ENCODE measurements at places on chromosomes 13 and 19.

- DNase-seq: no peak
Observed at GRCh38 chr13:60412909-60413616, 16.0 kb downstream of the TDRD3 start.

GRCh38 chr19:412356-413355 lies 3.7 kb upstream of the C2CD4C start:
- no peak for DNase-seq

- no peak for DNase-seq
Observed at GRCh38 chr19:17942582-17943273, 9.9 kb downstream of the CCDC124 start.

DNA sequence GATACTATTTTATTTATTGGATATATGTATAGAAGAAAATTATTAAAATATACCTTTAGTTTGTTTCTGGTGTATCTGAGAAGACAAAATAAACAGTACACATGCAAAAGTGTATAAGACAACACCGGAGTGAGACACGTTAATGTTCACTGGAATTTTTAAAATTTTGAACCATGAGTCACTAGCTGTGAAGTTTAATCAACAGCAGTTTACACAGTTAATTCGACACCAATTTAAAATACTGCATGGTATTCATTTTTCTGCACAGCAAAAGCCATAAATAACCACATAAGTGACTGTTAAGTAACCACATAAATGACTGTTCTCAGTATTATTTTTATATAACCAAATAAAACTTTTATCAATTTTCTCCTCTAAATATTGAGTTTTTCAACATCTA lies 418.7 kb upstream of the NBEA start:
- DNase-seq: no peak

GRCh38 chr13:19618977-19619376 lies 14.5 kb upstream of the MPHOSPH8 start:
- DNase-seq: no peak

DNA sequence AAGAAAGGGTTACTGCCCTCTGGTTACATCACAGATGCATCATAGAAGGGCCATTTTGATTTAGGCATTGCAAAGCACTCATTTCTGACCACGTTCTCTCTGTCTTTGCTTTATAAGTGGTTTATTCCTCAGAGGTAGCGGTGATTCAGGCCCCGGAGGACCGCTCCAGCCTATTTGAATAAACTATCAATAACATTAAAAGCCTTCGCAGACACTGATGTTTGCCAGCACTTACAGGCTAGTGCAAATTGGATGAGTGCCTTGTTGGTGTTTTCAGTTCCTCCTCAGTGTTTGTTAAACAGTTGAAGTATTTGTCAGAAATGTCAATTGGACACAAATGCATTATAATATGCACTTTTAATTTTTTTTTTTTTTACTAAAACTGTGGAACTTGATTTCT lies 120.2 kb downstream of the RXFP2 start:
- DNase-seq: no peak

GRCh38 chr19:51735759-51736449 lies 12.1 kb upstream of the HAS1 start:
- DNase-seq: no peak

DNA sequence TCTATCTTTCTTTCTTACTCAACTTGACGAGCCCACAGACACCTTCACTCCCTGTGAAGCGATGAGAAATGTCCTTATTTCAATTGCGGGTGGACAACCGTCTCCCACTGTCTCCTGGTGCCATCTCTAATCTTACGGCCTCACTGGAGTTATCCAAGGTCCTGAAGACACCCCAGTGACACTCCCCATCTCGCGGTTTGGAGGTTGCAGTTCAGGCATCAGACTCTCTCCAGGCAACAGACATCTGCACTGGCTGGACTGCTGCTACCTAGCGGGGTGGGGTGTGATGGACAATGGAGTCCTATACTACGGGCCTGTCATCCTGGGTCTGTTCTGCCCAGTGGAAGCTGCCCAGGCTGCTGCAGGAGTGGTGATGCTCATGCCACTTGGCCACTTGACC lies 18.3 kb upstream of the IRS2 start:
- DNase-seq: no peak

DNA sequence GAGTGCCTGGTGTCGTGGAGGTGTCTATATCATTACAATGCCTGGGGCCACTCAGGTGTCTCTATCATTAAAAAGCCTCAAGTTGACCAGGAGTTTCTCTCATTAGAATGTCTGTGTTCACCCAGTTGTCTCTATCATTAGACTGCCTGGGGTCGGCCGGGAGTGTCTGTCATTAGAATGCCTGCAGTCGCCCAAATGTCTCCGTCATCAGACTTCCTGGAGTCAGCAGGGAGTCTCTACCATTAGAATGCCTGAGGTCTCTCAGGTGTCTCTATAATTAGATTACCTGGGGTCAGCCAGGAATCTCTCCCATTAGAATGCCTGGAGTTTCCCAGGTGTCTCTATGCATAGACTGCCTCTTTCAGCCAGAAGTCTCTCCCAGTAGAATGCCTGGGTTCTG lies 1477.6 kb downstream of the UQCRFS1 start:
- no peak for DNase-seq

GRCh38 chr19:23002690-23003422 lies at the start of gene ZNF728:
ZNF728 (minus strand) TSS chr19:23003176; CDS start chr19:23003030, 146 bp downstream.
- DNase-seq: no peak

DNA sequence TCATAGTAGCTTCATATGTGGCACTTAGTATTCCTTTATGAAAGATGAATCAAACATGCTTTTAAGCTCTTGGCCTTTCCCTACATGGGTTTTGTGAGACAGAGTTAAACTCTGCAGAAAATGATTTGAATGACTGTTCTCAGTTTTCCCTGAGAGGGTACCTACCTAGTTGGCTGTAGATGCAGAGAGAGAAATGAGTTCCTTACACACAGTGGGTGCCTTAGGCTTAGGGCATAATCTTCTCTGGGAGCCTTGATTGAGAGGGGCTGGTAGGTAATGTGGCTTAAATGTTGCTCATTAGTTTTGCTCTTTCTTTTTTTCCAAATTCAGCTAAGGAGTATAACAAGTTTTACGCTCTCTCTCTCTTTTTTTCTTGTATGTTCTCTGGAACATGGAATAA lies 3.0 kb downstream of the URI1 start:
- no peak for DNase-seq

DNA sequence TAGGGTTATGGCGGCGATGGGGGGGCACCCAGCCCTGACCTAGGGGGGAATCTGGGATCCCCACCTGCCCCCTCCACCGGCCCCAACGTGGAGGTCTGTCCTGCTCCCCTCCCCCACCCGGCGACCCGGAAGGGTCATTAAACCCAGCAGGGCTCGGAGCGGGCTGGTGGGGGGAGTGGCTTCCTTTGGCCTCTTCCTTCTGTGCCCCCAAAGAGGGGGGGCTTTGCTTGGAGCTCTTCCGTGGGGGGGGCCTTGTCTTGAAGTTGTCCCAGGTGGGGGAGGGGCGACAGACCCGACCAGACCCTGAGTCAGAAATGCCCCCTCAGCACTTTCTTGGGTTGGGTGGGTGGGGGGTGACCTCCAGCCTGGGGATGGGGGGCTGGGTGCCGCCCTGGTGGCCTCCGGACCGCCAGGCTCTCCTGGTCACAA lies 1.5 kb downstream of the ARID3A start:
- no peak for DNase-seq

DNA sequence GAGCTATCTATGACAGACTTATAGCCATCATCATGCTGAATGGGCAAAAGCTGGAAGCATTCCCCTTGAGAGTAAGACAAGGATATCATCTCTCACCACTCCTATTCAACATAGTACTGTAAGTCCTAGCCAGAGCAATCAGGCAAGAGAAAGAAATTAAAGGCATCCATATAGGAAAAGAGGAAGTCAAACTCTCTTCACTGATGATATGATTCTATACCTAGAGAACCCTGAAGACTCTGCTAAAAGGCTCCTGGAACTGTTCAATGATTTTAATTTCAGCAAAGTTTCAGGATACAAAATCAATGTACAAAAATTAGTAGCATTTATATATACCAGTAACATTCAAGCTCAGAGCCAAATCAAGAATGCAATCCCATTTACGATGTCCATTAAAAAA lies 21.7 kb upstream of the C1QTNF9B start:
- no peak for DNase-seq

DNA sequence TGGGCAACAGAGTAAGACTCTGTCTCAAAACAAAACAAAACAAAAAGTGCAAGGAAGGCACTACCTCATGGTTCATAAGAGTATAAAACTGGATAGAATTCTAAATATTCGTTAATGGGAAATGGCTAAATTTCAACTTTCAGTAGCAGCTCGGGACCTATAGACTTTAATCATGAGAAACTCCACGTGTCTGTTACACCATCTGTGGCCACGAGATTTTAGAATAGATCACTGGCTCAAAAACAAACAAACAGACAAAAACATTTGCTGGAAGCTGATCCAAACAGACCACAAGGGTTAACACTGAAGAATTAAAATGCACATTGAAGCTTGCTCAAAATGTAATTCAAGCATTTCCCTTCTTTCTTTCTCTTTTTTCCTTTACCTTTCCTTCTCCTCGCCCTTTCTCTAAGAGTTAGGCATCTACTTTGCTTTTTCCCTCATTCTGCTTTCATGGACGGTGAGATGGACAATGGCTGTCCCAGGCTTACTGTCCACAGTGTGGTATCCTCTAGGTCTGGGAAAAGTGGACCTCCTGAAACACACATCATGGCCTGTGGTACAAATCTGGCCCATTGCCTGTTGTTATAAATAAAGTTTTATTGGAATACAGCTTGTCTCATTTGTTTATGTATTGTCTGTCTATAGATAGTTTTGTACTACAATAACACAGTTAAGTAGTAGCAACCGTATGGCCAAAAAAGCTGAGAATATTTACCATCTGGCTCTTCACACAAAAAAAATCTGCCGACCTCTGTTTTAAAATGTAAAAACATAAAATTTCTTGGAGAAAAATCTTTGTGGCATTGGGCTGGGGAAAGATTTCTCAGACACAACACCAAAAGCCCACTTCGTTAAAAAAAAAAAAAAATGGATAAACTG lies 10.3 kb downstream of the ELAVL1 start:
- no peak for DNase-seq

GRCh38 chr13:24747248-24748060 lies 16.5 kb upstream of the RNF17 start:
- DNase-seq: no peak

GRCh38 chr13:101730420-101731000 lies 278.0 kb downstream of the ITGBL1 start:
- no peak for DNase-seq

- no peak for DNase-seq
Observed at GRCh38 chr19:42159942-42160341, 27.7 kb upstream of the POU2F2 start.

GRCh38 chr19:40191836-40192646 lies 815 bp downstream of the MAP3K10 start:
- DNase-seq: no peak

GRCh38 chr13:79340490-79340889 lies 65.6 kb downstream of the RBM26 start:
- no peak for DNase-seq

- no peak for DNase-seq
Observed at GRCh38 chr19:3866910-3867638, 1.8 kb downstream of the ZFR2 start.

DNA sequence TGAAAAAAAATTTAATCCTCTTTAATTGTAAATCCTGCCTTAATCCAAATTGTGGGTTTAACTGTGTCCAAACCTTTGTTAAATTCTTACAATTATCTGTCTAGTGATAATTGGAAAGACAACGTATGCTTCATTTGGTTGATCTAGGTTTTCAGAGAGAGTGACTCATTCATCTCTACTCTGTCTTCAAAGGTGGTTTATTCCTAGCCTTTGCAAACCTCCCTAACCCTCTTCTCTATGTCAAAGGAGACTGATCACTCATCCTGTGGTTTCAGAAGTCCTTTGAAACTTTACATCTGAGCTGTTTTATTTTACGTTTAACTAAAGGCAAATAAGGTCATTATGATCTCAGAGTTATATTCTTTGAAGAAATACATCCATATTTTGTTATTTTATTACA lies 8.8 kb upstream of the OXGR1 start:
- DNase-seq: no peak

- no peak for DNase-seq
Observed at GRCh38 chr13:26448032-26448431, 109.5 kb upstream of the WASF3 start.

GRCh38 chr19:359653-359925 lies 15.0 kb upstream of the MIER2 start:
- no peak for DNase-seq

- no peak for DNase-seq
Observed at GRCh38 chr13:29125934-29126424, 305.8 kb downstream of the MTUS2 start.

- DNase-seq: peak; percentile 61
Observed at GRCh38 chr19:53192771-53193534, at the start of gene ZNF665. ZNF665 (minus strand) TSS chr19:53193358; CDS start chr19:53182898, 10,460 bp downstream.

DNA sequence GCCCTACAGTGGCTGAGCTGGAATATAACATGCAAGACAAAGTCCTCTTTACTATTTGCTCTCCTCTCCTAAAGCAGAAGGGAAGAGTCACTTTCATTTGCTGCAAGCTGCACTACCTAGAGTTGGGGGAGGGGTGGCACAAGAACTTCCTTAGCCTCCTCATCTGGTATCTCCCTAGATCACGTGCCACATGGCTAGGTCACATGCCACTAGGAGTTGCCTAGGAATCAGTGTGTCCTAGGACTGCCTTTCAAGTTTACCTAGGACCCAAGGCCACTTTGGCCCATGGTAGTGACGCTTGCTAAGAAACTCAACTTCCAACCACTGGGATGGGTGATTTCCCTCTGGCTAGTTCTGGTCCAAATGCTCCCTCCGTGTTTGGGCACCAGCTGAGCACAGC lies 625.2 kb downstream of the DIAPH3 start:
- DNase-seq: no peak

- no peak for DNase-seq
Observed at GRCh38 chr13:106591299-106591698, 23.4 kb upstream of the ARGLU1 start.

GRCh38 chr13:98173431-98174152 lies 3.5 kb downstream of the RNF113B start:
- no peak for DNase-seq

DNA sequence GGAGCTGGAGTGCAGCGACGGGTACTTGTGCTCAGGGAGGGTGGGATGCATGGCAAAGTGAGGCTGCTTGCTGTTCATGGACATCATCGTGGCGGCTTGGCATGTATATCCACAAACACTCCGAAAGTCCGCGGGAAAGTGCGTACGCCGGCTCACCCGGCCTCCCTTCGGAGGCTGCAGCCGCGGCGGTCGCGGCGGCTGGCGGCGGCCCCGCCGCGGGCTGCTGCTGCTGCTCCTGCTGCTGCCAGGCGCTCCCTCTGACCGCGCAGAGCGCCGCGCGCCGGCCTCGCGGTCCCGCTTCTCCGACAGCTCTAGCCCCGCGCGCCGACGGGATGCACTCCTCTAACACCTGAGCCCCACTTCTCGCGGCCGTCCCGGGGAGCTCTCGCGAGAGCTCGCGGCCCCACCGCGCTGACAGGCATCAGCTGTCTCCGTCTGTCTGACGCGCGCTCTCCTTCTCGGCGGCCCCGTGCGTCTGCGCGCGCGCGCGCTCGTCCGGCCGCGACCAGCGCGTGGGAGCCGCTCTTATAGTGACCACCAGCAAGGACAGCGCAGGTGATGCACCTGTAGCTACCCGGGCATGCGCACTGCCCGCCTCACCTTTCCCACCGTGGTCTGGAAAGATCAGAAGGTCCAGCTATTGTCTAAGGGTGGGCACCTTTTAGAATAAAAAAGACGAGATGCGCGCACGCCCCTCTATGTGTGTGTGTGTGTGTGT lies at the start of gene POU4F1:
TSS of gene POU4F1 (minus strand) at position 313 of the 718 bp plus-strand sequence. CDS start at position 87, 226 bp downstream.
- no peak for DNase-seq

GRCh38 chr13:23541221-23541824 lies 28.9 kb upstream of the TNFRSF19 start:
- DNase-seq: no peak

All from esophagus squamous epithelium (tissue), 5 donors.